ENCODE measurements at places on chromosomes 11 and 22.

DNA sequence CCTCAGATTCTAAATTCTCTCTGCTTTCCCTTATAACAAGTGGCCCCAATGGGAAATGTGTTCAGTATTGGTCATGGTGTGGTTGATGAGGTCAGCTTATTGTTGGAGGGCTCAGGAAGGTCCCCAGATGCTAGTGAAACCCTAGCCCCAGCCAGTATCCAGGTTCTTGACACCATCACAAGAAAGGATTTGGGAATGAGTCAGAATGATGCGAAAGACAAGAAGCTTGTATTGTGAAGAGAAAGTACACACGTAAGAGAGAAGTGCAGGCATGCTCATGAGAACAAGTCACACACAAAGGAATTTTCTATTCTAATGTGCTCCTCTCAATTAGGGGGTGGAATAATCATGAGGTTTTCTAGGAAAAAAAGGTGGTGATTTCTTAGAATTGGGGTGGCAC is 34.9 kb upstream of the TRPC6 start:
- DNase-seq: no peak

GRCh38 chr11:113926273-113927197 is 21.9 kb downstream of the HTR3B start:
- no peak for DNase-seq

- peak; percentile 82 for DNase-seq
Measured at GRCh38 chr11:8964324-8965320, at the start of gene TMEM9B. TSS of gene TMEM9B (minus strand) at chr11:8964442. CDS start at chr11:8964313, 129 bp downstream.

- DNase-seq: no peak
Measured at GRCh38 chr11:127994736-127995135, 592.6 kb downstream of the ETS1 start.

DNA sequence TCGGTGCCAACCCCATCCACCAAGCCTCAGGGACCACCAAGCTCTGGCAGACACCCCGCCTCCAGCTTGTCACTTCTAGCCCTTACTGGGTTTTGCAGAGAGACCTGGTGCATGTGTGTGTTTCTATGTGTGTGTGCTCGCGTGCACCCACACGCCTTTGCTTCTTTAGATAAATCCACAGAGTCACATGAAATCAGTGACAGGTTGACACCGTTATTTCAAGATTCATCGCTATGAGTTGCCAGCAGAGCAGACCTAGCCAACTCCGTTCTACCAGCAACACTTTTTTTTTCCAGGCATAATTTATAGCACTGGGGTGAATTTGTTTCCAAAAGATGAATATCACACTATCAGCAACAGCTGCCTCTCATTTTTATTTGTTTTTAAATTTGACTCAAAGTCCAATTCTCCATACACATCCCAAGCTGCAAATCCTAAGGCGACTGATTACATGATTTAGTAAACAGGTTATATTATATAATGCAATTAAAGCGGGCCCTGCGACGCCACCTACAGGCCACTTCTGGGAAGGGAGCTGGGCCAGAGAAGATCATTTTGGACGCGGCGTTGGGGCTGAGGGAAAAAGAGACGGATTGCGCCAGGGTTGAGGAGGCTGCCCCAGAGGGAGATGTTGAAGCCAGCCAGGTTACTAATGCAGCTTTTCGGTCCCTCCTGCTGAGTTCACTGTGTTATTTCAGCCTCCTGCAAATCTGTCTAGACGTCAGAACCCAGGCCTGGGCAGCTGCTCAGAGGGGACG is 150.5 kb downstream of the FEZ1 start:
- peak; percentile 29 for DNase-seq

DNA sequence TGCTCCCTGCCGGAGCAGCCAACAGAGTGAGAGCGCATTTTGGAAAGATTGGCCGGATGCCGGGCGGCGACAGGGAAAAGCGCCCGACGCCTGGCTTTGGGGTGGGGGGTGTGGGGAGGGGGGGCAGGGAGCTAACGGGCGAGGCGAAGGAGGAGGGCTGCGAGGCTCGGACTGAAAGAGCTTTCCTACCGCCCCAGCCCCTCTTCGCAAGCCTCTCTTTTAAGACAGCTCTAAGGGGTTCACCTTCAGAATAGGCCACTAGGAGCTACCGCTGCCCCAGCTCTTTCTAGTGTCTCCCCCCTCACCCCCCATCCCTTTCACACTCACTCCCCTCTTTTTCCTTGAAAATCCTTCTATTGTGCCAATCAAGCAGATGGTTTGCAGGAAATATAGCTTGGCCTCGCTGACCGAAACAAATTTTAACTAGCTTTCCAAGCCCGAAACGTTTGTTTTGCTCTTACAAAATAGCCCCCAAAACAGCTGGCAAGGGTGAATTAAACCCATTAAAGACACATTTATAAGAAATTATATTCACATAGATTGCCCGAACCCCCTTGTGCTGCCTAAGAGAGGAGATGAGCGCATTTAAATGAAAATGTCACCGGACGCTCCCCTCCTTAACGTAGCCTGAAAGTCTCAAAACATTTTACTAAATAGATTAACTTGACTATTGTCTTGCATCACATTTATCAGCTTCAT is 3.7 kb upstream of the DBX1 start:
- no peak for DNase-seq

Data from CD4-positive, alpha-beta T cell treated with Interleukin-6 for 4 hours (primary cell).